NCI-H226 (cell line): ENCODE measurements at places on chromosomes 13 and 19.

- DNase-seq, result no peak
These were observed 6.3 kb upstream of the ZNF69 start for GRCh38 chr19:11881151-11881800.

- no peak for DNase-seq
These were observed 5.6 kb upstream of the FOSB start for GRCh38 chr19:45462174-45462573.

GRCh38 chr13:23642110-23642509, 71.9 kb downstream of the TNFRSF19 start:
- DNase-seq, result no peak

GRCh38 chr19:43720936-43721335, 5.1 kb downstream of the IRGC start:
- no peak for DNase-seq

DNA sequence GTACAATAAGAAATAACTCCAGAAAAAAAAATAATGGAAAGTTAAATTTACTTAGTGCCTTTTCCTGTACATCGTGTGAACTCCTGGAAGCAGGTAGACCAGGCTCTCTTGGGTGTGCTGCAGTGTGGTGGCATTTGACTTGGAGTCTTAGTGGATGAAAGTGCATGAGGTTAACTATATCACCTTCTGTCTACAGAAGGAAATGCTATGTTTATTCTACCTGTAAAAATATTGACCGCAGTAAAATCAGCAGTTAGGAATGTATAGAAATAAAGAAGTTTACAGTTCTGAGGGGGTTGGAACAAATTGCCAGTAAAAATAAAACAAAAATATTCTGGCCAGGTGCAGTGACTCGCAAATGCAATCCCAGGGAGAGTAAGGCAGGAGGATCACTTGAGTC, 722.1 kb downstream of the LIG4 start:
- DNase-seq, result no peak

DNA sequence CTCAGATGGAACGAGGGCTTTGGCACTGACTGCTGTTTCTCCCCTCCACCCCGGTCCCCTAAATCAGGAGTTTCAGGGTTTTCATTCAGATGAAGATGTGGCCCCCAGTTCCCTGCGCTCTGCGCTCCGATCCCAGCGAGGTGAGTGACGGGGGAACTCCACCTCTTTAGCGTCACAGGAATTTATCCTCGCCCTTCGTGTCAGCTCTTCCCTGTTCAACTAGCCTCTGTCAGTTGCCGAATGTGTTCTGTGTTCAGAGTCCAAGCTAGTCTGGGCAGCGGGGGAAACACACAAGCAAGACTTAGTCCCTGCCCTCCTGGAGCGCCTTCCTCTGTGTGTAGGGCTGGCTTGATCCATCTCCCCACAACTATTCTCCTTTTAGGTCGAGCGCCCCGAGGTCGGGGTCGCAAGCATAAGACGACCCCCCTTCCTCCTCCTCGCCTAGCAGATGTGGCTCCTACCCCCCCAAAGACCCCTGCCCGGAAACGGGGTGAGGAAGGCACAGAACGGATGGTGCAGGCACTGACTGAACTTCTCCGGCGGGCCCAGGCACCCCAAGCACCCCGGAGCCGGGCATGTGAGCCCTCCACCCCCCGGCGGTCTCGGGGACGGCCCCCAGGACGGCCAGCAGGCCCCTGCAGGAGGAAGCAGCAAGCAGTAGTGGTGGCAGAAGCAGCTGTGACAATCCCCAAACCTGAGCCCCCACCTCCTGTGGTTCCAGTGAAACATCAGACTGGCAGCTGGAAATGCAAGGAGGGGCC, 1.8 kb downstream of the KMT2B start:
- DNase-seq, result no peak

DNA sequence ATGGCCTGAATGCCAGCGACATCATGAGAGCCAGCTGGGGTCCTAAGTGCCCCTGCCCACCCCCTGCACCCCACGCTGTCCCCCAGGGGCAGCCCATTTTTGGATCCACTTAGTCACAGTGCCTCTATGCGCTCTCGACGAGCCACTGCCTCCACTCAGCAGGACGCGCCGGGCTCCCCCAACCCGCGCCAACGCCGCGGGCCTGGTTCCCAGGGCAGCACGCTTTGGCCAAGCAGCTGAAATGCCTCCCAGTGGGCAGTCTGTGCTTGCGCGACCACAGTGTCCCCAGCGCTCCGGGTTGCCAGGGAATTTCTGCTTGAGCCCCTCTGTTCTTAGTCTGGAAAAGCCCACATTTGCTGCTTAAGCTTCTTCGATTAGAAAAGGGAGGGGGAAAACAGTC, 39.4 kb downstream of the TMED1 start:
- no peak for DNase-seq

- peak; percentile 53 for DNase-seq
These were observed 28.3 kb downstream of the PEX11G start for GRCh38 chr19:7460562-7460966.

DNA sequence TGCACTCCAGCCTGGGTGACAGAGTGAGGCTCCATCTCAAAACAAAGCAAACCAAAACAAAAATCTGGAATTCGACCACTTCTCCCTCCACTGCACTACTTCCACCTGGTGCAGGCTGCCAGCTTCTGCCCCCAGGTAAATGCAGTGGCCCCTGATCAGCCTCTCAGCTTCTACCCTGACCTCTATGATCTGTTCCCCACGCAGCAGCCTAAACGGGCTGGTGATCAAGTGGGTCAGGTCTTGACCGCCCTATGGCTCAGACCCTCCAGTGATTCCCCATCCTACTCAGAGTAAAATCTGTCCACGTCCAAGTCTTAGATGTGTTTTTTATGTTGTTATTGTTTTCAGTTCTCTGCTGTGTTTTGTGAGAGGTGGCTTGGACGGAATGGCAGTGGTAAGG, 163.9 kb downstream of the KCTD15 start:
- no peak for DNase-seq

GRCh38 chr13:30240608-30241007, 66.7 kb downstream of the KATNAL1 start:
- no peak for DNase-seq

- no peak for DNase-seq
These were observed 1080.9 kb downstream of the SLITRK5 start for GRCh38 chr13:88752041-88752440.

DNA sequence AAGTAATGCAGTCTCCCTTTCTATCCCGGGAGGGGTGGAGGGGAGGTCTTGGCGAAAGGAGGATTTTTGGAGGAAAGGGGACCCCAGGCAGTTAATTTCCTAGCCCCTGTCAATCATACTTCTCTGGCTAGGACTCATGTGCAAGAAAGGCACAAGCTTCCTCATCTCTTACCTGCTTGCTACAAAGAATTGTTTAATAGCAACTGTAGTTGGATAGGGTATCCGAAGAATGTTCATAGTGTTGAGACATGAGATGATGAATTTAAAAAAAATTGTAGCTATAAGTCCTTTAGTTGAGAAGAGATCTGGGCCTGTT, 525 bp downstream of the BORA start:
- no peak for DNase-seq

- no peak for DNase-seq
These were observed 1.3 kb upstream of the GJB2 start for GRCh38 chr13:20193907-20194631.

- DNase-seq, result no peak
These were observed 312.5 kb downstream of the DCLK1 start for GRCh38 chr13:35818633-35819067.

DNA sequence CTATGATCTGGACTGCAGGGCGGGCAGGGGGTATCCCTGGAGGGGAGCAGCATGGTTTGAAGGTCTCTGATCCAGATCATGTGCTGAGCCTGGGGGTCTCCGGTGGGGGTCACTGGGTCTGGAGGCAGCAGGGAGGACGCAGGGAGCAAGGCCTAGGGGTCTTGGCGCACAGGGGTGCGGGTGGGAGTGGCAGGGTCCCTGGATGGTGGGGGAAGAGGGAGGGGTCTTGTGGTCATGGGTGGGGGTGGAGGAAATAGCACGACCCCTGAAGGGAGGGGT, 1.9 kb downstream of the BTBD2 start:
- no peak for DNase-seq

- DNase-seq, result no peak
These were observed 169.4 kb upstream of the CSNK1A1L start for GRCh38 chr13:37274569-37275497.

DNA sequence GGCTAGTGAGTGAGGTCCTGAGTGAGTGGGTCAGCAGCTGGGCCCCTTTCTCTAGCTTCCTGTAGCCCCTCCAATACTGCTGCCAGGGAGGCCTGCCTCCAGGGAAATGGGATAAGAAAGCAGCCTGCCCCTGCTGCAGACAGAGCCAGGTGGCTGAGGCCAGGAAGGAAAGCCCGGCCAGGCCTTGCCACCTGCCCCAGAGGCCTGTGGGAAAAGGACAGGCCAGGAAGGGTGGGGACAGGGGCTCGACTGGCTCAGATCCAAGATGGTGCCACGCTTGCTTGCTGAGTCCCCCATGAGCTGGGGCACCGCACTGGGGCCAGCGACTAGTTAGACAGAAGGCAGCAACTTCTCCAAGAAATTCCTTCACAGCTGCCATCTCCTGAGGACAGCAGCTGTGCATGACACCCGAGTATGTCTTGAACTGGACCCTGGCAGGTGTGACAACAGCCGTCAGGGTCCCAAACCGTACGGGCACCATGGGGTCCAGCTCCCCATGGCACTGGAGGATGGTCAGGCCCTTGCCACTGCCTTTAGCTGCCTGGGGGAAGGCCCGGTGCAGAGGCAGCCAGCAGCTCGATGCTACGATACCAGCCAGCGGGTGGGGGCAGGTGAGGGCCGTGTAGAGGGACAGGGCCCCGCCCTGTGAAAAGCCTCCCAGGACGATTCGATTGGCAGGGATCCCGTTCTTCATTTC, 5.1 kb upstream of the PRR36 start:
- DNase-seq, result no peak

DNA sequence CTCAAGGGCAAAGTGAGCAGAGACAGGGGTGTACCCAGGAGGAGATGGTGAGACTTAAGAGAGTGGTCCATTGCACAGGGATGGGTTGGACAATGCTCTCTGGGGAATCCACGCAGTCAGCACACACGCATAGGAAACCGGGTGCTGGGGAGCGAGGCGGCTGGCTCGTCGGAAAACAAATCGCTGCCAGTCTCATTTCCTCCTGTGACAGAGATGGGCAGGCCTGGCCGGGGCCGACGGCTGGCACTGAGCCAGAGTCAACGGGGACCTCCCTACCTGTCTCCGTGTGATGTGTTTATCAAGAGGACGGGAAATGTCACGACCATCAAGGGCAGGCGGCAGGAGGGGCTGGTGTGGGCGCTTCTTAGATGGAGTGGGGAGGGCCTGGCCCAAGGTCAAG, 27.3 kb downstream of the PTPRS start:
- no peak for DNase-seq

GRCh38 chr19:23766951-23767350, 8.3 kb upstream of the ZNF681 start:
- DNase-seq, result no peak

DNA sequence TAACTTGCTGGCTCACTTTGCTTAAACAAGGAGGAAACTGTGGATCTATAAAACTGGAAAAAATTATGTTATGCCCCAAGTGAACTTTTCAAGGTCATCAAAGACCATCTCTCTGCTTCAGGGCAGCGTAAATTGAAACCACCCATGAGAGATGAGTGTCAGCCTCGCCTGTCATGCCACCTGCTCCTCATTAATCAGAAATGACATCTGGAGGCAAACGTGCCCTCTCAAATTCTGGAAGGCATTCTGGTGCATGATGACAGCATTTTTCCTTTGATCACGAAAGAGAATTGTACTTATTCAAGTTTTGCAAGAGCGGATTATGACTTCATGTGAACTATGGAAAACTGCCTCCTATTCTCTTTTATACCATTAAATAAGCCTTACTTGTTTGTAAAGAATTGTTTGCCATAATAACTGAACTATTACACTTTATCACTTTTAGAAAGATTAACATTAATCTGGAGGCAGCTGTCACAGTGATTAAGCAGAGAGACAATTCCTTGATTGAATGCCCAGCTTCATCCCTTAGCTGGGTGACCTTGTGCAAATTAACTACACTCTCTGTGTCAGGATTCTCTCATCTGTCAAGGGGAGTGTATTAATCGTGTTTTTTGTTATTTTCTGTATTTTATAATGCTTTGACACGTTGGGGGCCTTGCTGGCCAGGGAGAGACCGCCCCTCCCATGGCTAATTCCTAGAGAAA, 17.0 kb upstream of the SACS start:
- no peak for DNase-seq

DNA sequence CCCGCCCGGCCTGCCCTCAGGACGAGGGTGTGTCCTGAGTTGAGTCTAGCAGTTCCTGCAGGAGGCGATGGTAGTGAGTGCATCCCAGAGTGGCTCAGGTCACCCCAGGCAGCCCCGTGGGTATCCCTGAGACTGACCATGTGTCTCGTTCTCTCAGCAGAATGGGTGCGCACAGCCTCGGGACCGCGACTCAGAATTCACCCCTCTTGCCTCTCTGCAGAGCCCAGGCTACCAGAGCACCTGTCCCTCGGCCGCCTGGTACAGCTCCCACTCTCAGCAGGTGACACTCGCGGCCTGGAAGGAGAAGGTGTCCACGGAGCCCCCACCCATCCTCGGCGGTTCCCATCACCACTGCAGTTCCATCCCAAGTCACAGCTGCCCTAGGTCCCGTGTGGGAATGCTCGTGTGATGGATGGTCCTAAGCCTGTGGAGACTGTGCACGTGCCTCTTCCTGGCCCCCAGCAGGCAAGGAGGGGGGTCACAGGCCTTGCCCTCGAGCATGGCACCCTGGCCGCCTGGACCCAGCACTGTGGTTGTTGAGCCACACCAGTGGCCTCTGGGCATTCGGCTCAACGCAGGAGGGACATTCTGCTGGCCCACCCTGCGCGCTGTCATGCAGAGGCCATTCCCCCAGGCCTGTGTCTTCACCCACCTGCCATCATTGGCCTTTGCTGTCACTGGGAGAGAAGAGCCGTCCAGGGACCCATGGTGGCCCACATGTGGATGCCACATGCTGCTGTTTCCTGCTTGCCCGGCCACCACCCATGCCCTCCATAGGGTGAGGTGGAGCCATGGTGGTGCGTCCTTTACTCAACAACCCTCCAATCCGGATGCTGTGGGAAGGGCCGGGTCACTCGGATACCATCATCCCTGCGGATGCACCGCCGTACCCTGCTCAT, 87.1 kb upstream of the MCF2L start:
- DNase-seq, result no peak

GRCh38 chr13:30179597-30180276, 127.6 kb downstream of the KATNAL1 start:
- DNase-seq, result no peak

DNA sequence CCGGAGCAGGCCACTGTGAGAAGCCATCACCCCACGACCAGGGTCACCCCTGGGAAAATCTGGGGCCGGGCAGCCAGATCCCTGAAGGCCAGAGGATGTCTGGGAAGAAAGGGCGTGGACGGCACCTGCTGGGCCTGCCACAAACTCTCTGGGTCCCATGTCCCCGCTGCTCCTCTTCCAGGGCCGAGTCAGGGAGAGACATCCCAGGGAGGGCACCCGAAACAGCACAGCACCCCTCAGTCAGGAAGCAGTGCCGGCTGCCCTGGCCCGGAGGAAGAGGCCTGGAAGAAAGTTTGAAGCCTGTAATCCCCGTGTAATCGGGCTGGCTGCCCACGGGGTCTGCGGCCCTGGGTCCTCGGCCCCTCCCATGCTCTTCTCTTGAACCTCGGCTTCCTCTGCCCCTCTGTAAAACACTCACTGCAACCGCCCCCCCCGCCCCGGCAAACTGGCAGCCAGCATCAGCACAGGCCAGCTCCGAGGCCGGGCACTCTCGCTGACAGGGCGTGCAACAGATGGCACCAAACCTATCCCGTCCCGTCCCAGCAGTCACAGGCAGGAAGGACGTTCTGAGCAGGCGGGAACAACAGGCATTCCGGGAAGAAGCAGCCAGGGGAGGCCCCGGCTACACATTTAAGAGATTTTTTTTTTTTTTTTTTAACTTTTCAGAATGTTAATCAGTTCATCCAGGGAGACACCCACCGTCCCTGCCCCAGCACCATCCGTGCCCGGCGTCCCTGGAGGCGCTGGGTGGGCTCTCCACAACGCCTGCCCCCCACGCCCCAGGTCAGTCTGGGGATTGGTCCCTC, 1.5 kb downstream of the SBNO2 start:
- peak; percentile 59 for DNase-seq
